HEK293T (cell line): ENCODE measurements at places on chromosomes 2 and 18.

GRCh38 chr2:106292627-106293026 is 98.5 kb upstream of the UXS1 start:
- no peak for DNase-seq

DNA sequence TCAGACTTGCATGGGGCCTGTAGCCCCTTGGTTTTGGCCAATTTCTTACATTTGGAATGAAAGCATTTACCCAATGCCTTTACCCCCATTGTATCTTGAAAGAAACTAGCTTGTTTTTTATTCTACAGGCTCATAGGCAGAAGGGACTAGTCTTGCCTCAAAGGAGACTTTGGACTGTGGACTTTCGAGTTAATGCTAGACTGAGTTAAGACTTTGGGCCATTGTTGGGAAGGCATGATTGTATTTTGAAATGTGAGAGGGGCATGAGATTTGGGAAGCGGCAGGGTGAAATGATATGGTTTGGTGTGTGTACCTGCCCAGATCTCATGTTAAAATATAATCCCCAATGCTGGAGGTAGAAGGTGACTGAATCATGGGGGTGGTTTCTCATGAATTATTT is 13.4 kb upstream of the WDR75 start:
- DNase-seq, result no peak

- DNase-seq, result no peak
Observed at GRCh38 chr2:101032084-101032776, 30.1 kb downstream of the RPL31 start.

GRCh38 chr18:56256659-56257058 is 381.7 kb downstream of the TXNL1 start:
- DNase-seq, result no peak

- DNase-seq, result peak; percentile 76
Observed at GRCh38 chr2:73156539-73157124, 43.9 kb upstream of the RAB11FIP5 start.

GRCh38 chr2:86700690-86701089 is 19.4 kb upstream of the RMND5A start:
- no peak for DNase-seq
